ENCODE measurements at places on chromosomes 2 and 18.
A peak's percentile ranks its signal among the peaks of the same experiment; 100 is the strongest.

- no peak for DNase-seq
Measured at GRCh38 chr2:30197570-30198192, 33.7 kb upstream of the LBH start.

DNA sequence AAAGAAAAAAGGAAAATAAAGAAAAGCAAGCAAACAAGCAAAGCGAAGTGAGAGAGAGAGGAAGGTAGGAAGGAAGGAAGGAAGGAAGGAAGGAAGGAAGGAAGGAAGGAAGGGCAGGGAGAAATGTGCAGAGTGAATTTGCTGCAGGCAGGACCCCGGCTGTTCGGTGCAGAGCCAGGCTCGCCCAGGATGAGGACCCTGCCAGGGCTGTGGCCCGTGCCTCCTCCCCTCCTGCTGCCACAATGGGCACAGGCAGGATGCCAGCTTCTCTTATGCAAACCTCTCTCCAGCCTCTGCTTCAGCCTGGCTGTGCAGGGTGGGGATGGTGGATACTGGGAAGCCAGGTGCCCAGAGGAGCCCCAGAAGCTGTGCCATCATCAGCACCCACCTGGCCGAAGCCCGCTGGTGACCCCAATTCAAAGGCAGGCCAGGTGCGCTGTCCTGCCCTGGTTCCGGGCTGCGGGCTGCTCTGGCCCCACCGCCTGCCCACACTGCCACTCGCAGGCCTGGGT lies 3.2 kb downstream of the GPR17 start:
- peak; percentile 43 for DNase-seq

DNA sequence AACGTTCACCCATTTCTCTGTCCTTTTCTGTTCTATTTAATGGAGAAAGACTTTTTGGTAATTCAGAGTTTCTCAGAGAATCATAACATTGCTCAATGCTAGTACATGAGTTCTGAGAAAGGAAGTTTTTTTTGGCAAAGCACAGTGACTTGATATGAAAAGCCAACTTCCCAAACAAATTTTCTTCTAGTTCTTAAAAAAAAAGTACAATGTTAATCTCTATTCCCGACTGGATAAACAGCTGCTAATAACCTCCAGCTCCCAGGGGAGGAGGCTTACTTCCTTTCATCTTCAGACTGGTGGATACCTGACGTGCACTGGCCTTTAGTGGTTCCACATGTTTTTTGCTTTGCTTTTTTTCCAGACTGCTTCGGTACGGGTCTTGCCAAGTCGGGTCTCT lies 284.6 kb upstream of the CCDC68 start:
- peak; percentile 53 for DNase-seq

GRCh38 chr2:120528693-120529076 lies 182.7 kb downstream of the INHBB start:
- DNase-seq, result no peak

DNA sequence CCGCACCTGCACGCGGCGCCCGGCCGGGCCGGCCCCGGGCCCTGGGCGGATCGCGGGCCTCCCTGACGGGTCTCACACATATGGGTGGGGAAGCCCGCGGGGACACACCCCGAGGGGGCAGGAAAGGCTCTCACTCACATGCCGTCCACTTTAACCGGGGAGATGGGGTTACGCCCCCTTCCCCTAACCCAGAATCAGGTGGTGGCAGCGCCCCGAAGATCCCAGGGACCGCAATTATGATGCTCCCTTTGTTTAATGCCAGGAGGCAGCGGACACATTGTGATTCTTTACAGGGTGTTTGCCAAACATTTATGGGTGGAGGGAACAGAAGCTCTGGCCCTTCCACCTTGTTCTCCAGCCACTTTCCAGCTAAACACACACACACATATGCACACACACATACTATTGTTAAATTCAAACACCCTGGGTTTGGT lies 424 bp upstream of the ANKRD44 start:
- DNase-seq, result no peak

DNA sequence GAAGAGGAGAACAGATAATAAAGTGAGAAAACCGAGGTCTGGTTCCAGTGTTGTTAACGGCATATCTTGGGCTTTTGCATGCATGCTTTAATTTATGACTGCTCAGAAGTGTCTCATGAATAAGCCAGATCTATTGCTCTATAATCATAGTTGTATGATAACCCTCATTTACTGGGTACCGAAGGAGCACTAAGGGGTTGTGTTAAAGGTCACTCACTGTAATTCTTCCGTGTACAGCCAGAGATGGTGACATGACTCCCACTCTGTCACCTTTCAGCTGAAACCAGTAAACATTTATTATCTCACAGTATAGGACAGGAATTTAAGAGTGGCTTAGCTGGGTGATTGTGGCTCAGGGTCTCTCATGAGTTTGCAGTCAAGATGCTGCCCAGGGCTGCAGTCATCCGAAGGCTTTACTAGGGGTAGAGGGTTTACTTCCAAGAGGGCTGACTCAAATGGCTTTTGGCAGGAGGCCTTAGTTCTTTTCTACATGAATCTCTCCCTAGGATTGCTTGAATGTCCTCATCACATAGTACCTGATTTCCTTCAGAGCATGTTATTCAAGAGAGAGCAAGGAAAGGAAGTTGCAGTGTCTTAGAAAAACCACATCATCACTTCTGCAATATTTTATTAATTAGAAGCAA lies 107.0 kb downstream of the NAB1 start:
- no peak for DNase-seq

DNA sequence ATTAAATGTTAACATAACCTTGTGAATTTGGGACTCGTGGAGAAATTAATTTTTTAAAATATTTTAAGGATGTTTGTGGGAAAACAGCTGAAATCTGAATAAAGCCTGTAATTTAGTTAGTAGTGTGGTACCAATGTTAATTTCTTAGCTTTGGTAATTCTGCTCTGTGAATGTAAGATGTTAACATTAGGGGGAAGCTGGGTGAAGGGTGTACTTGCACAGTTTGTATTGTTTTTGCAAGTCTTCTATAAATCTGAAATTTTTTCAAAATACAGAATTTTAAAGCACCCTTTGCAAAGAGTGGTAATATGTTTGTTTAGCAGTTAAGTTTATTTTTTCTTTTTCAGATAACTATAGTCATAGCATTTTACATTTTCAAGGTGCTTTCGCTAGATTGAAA lies 4.5 kb downstream of the PTPRM start:
- DNase-seq, result no peak

- DNase-seq, result no peak
Measured at GRCh38 chr2:178441426-178441825, 9.5 kb downstream of the PRKRA start.

- no peak for DNase-seq
Measured at GRCh38 chr18:21831413-21831831, 90.8 kb downstream of the MIB1 start.

DNA sequence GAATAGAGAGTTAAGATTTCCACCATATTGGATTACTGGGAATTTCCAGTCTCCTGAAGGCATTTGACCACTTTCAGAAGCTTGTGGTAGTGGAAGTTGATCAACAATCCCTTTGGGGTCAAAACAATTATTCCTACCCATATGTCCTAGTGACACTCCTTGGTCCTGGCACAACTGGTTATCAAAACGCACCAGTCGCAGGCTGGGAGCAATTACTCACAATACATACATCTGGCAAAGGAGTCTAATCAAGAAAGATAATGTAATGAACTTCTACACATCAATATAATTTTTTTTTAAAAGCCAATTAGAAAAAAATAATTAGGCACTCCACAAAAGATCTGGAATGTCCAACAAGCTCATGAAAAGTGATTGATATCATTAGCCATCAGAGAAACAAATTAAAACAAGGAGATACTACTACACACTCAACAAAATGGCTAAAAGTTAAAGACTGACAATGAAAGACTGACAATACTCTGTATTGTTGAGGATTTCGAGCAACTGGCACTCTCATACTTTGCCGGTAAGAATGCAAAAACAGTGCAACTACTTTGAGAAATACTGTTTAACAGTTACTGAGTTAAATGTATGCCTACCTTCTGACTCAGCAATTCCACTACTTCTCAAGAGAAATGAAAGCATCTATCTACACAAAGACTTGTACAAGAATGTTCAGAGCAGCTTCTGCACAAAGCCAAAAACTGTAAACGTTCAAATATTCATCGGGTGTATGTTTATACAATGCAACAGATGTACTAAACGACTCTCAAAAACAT lies 2.0 kb downstream of the INO80C start:
- no peak for DNase-seq

GRCh38 chr2:172364261-172364660 lies 63.1 kb upstream of the ITGA6 start:
- DNase-seq, result no peak

GRCh38 chr18:77052983-77053309 lies 79.6 kb downstream of the MBP start:
- DNase-seq, result no peak

- no peak for DNase-seq
Measured at GRCh38 chr2:144986691-144987090, 466.8 kb upstream of the ZEB2 start.

- peak; percentile 86 for DNase-seq
Measured at GRCh38 chr18:22559414-22560274, 141.9 kb upstream of the CTAGE1 start.

- DNase-seq, result peak; percentile 74
Measured at GRCh38 chr18:12946549-12947284, 1.1 kb upstream of the SEH1L start.

GRCh38 chr2:67604360-67604759 lies 207.2 kb downstream of the ETAA1 start:
- DNase-seq, result no peak

GRCh38 chr2:119029297-119029696 lies 87.3 kb downstream of the MARCO start:
- DNase-seq, result no peak

DNA sequence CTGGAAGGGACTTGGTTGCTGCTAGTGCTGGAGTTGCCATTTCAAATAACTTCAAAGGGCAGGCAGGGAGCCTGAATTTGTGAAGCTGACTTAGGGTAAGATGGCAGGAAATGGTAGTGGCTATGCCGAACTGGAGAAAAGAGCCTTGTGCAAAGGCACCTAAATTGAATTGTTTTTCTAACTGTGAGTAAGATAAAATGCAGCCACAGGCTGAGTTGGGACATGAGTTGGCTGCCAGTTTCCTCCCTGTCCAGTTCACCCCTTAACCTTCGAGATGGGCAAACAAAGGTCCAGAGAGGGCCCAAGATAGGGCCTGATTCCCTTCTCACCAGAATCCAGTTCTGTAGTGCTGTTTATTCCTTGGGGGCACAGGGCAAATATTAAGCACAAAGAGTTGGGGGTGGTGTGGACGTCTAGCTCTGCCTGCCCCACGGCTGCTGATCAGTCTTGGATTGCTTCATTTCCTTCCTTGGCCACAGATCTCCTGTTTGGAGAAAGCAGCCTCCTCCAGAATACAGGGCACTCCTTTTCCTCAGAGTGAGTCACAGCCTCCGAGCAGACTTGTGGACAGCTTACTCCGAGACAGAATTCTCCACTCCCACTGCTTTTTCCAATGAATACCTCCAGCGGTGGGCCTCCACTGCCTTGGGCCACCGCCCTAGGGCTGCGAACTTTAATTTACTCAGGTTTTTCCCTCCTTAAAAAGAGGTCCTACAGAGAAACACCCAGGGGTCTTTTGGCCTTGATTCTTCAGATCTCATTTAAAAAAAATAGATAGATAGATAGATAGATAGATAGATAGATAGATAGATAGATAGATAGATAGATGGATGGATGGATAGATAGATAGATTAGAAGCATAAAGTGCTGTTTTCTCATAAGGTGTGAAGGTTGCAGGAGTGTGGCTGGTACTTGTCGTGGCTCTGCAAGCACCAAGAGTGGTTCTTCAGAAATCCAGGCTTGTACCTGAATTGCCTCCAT lies 18.4 kb upstream of the SLC20A1 start:
- DNase-seq, result peak; percentile 80

DNA sequence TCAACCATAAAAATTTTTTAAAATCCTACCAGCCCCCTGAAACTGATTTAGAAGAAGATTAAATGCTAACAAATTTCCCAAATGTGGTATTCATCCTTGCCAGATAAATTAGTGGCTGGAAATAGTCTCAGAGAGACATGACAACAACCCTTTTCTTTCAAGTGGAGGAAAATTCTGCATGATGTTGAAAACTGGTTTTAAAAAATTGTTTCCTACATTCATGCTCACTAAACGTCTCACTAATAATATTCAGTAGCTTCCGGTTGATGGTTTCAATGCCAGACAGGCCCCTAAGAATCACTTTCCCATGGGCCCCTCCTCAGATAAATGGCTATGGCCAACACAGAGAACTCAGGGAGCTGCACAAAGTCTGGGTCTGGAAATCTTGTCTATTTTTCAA lies 43.2 kb downstream of the NCKAP5 start:
- DNase-seq, result no peak

DNA sequence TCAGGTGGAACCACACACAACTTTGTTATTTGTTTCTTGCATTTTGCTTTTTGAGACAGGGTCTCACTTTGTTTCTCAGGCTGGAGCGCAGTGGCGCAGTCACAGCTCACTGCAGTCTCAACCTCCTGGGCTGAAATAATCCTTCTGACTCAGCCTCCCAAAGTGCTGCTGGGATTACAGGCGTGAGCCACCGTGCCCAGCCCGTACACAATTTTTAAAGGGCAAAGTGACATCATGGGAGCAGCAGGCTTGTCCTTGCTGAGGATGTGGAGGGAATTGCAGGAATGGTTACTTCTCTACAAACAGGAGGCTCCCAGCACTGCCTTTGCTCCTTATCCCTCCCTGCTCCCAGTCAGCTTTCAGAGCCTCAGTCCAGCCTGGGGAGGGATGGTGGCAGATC lies 355.9 kb upstream of the KLHL29 start:
- DNase-seq, result no peak

- DNase-seq, result no peak
Measured at GRCh38 chr2:3204031-3204821, 173.4 kb downstream of the EIPR1 start.

DNA sequence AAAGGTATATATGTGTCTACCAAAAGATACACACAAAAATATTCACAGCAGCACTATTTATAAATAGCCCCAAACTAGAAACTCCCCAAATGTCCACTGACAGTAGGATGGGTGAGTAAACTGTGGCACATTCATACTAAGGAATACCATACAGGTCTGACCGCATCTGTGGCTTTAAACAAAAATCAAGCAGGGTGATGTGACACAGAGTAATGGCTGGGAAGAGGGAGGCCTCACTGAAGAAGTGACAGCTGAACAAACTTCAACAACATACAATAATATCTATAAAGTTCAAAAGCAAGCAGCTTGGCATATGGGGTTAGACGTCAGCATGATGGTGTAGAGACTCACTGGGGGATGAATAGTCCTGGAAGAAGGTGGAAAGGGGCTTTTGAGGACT lies 115.1 kb upstream of the PPP1CB start:
- no peak for DNase-seq

GRCh38 chr2:41994233-41994637 lies 53.6 kb upstream of the PKDCC start:
- DNase-seq, result no peak

GRCh38 chr2:36333350-36334012 lies 22.1 kb upstream of the CRIM1 start:
- no peak for DNase-seq

Measured in left cardiac atrium (tissue), 4 donors.